ENCODE measurements at places on chromosomes 1 and 21. TPM values are rescaled to one million over a fixed set of nuclear protein-coding genes. Genes with fewer than 3 reads are reported as not detected.

DNA sequence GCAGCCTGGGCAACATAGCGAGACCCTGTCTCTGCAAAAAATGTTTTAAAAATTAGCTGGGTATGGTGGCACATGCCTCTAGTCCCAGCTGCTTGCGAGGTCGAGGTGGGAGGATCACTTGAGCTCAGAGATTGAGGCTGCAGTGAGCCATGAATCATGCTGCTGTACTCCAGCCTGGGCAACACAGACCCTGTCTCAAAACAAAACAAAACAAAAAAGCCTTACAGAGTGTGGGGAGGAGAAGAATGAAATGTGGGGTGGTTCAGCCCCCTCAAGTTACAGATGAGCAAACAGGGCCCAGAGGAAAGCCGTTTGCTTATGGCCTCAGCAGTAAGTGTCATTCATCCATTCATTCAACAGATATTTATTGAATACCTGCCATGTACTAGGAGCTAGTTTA is 40.7 kb downstream of the RPS6KA1 start:
- no peak for DNase-seq

GRCh38 chr1:227946624-227947385 is 927 bp downstream of the WNT9A start:
- DNase-seq = peak; percentile 92

- no peak for DNase-seq
Observed at GRCh38 chr1:159941591-159942560, 3.5 kb downstream of the IGSF9 start.

Gene PCAT6
- not detected for total RNA-seq

DNA sequence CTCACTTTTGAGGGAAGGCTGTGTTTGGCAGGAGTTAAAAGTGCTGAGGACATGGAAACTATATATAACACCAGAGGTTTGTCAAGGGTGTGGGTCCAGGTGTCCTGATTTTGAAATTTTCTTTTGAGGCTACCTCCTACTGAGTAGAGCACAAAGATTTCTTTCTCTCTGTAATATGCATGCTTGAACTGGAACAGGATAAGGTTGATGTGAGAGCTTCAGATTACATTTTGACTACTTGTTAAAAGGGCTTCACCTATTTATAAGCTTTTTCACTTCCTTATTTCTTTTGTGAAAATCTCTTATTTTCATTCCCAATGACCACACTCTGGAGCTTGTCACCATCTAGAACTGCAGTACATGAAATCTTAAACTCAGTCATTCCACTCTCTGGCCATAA is 59.8 kb upstream of the PLA2G4A start:
- no peak for DNase-seq

- no peak for DNase-seq
Observed at GRCh38 chr1:3677484-3677883, 25.2 kb downstream of the TP73 start.

GRCh38 chr1:153485863-153486262 is 25.4 kb upstream of the S100A7 start:
- DNase-seq = no peak

GRCh38 chr1:203990118-203990517 is 82.8 kb upstream of the SOX13 start:
- DNase-seq = no peak

Gene NOTCH2NLA
- 8.6 TPM for total RNA-seq

DNA sequence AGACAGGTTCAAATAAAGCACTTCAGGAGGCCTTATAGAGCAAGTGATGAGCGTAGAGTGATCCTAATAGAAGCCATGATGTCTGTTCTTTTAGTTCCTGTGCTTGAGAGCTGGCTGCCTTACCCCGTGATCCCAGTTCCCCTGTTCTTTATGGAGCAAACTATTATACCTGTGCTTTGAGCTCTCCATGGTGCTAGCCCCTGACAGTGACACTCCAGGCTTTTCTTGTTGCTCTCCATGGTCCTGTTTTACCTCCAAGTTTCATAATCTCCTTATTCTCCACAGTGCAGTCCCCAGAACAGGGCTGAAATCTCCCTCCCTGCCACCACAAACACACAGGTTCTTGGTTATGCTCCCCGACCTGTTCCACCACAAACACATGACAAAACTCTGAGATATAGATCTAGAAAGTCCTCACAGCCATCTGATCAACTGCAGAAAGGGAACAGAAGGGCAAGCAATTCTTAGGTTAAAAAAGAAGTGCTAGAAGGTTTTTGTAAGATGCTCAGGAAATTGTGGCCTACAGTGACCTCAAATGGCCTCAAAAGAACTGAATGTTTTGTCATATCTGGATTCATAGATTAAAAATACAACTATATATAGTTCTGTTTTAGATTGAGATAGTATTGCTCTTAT is 6.0 kb downstream of the CADM3 start:
- DNase-seq = no peak

Gene FCRL5
- not detected for total RNA-seq

Gene USP1
- total RNA-seq = 59.5 TPM

GRCh38 chr21:30958741-30959140 is 77.4 kb upstream of the KRTAP11-1 start:
- DNase-seq = no peak

DNA sequence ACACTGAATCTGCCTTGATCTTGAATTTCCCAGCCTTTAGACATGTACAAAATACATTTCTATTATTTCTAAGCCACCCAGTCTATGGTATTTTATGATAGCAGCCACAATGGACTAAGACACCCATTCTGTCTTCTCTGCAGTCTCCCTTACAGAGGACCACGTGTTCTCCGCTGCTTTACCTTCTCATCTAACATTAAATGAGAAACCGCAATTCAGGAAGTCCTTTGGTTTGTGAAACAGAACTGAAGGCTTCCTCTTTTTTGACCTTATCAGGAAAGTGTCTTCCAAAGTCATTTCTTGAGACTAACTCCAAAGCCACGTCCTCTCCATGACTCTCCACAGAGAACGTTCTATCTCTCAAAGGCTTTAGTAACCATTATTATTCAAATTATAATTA is 560.1 kb downstream of the OMA1 start:
- DNase-seq = no peak

DNA sequence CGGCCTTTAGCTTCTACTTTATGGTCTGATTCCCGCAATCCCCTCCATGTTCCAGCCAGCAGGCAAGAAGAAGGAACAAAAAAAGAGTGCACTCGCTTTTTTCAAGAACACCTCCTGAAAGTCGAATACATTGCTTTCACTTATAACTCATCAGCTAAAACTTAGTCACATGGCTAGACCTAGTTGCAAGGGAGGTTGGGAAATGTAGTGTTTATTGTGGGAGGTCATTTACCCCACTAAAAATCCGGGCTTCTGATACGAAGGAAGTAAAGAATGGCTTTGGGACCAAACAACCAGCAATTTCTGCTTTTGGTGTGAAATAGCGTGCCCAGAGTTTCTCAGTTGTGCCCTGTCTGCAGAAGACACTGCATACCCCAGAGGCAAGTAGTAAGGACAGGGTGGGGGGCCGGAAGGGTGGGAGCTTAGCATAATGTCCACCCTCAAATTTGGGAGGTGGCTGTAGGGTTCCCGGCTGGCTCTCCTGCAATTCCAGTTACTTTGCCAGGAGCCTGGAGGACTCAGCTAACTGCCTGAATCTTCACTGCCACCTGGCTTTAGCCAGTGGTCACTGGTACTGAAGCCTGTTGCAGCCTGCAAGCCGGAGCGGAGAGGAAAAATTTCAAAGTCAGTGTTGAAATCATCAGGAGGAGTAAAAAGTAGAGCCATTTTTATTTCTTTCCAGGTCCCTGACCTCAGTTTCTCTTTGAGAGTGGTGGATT is 57.7 kb upstream of the F3 start:
- peak; percentile 8 for DNase-seq

Gene NGF
- total RNA-seq = 0.82 TPM

Gene KCNJ6
- 7.7 TPM for total RNA-seq

Gene MEX3A
- 43.2 TPM for total RNA-seq

Gene GTF2B
- 79.1 TPM for total RNA-seq

- no peak for DNase-seq
Observed at GRCh38 chr1:62727656-62728407, 39.6 kb upstream of the DOCK7 start.

GRCh38 chr1:216113181-216113580 is 310.1 kb downstream of the USH2A start:
- DNase-seq = no peak

DNA sequence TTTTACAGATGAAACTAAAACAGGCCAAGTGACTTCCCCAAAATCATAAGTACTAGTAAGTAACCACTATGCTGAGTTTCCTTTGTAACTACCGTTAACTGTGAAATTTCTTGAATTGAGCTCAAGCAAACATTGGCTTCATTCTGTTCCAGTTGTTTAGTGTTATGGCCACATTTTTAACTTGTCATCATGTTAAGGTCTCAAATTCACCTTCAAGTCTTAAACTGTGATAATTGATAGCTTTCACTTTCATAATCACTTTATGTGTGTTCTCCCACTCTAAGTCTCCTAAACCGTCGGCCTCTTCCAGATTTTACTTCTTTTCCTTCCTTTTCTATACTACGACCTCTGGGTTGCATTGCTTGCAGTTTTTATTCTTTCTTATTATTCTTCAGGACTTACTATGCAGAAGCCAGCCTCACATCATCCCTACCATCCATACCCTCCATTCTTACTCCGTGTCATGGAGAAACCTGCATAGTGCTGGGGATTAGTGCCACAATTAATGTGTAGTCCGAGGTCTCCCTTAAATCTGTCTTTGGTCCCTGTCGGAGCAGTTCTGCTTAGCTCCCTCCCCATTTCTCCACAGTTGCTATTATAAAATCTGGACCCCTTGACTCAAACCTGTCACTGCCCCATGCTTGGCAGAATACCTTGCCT is 5.8 kb downstream of the KIF1B start:
- DNase-seq = no peak

- no peak for DNase-seq
Observed at GRCh38 chr1:55076356-55076755, 37.0 kb downstream of the PCSK9 start.

DNA sequence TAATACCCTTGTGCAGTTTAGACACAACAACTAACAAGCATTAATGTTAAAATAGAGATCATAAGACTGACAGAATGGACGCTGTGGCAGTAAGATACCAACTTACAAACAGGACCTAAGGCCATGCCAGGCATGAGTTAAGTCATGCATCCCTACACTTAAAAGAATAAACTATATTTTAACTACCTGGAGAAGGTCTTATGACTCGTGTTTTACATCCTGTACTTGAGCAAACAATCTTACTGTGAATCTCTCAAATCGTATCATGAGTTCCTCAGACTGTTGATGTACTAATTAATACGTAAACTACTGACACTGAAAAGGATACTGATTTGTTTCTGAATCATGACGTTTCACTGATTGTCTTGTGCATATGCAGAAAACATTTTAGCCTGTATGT is 2.0 kb upstream of the RSPH1 start:
- no peak for DNase-seq

- no peak for DNase-seq
Observed at GRCh38 chr1:53949023-53949990, 3.2 kb downstream of the LRRC42 start.

GRCh38 chr1:173467426-173467825 is 9.7 kb upstream of the PRDX6 start:
- DNase-seq = no peak

Gene MAP3K21
- 2.9 TPM for total RNA-seq

- DNase-seq = no peak
Observed at GRCh38 chr1:46187106-46187869, 10.9 kb downstream of the POMGNT1 start.

All from frontal cortex (tissue), 4 donors.